Renal cortical epithelial cell (primary cell): ENCODE measurements at places on chromosomes 5 and 9. TPM values are rescaled to one million over a fixed set of nuclear protein-coding genes. Genes with fewer than 3 reads are reported as not detected.

EFNA5 gene
- 27.8 and 107 TPM in 2 replicates for total RNA-seq

CENPP gene
- 1.2 and 3.1 TPM in 2 replicates for total RNA-seq

IL5 gene
- total RNA-seq, result not detected in 2 replicates

FGF18 gene
- 0.35 and 1.4 TPM in 2 replicates for total RNA-seq

HDAC3 gene
- 50.2 and 62.0 TPM in 2 replicates for total RNA-seq

PKD2L2 gene
- 0.05 TPM in 1 of 2 replicates, not detected in the other for total RNA-seq

TEX48 gene
- not detected in 2 replicates for total RNA-seq

ADRA1B gene
- 1.6 and 5.4 TPM in 2 replicates for total RNA-seq

DNA sequence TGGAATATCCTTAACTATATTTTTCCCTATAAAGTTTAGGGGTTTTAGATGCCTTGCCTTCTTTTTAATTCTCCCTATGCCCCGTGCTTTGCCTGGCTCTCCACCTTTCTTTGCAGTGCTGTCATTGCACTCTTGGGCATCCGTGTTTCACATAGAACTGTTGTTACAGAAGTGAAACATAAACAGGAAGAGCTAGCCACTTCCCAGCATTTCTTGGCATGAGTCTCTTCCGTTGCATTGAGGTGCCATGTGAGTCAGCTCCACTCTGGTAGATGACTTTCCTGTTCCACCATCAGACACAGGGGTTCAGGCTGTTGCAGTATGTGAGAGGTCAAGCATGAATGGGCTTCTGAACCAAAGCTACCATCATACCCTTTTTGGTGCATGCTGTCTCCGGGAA is 73.4 kb downstream of the ANGPTL2 start:
- peak; percentile 95 for DNase-seq

- peak; percentile 33 for DNase-seq
Observed at GRCh38 chr9:34413231-34413852, 36.6 kb upstream of the MYORG start.

GRCh38 chr5:107466233-107466769 is 204.4 kb downstream of the EFNA5 start:
- DNase-seq, result peak; percentile 100

DNA sequence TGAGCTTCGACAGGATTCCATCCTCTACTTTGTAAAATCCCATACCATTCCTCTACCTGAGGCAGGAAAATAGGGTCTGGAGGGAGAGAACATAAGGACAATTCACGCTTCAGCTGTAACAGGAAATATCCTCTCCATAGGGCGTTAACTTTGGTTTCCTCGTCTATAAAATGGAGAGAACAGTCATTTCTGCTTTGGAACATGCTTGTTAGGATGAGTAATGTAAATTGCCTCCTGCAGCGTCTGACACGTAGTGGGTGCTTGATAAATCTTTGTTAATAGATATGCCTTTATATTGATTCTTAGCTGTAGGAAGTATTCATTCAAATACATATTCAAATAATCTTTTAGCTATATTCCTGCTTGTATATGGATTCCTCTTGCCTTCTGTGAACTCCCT is 711 bp upstream of the SUB1 start:
- DNase-seq, result no peak

DNA sequence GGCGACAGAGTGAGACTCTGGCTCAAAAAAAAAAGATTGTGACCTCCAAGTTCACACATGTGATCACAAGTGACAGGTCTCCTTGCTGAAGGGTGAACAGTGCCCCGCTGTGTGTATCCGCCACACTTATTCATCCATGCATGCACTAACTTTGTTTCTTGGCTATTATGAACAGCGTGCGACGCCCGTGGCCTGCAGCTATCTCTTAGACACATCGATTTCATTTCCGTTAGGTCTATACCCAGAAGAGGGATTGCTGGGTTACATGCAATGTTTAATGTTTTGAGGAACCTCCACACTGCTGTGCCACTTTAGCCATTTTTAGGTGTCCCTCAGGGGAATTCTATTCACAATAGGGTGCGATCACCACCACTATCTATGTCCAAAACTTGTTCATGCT is 12.1 kb upstream of the EGFL7 start:
- DNase-seq, result no peak

DNA sequence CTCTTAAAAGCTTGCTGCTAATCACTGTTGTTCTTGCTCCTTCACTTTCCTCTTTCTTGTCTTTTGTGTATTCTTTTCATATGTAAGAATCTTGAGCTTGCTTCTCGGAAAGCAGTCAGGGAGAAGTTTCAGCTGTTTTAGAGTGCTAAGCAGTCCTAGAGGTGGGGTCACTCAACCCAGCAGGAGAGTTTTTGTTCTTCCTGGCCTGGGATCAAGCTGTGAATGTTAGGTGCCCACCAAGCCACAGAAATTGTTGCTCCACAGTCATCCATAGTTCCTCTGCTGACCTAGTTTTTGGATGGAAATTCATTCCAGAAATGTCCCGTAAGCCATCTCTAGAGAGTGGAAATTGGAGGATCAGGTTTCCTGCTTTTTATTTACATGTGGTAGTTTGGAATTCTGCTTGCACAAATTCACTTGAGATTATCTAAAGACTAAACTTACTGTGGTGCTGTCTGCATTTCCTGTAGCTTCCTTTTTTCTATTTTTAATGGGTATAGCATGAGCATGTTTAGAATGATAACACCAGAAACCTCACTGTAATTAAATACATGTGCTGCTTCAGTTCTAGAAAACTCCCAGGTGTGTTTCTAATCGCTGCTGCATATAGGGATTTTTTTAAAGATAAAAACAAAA is 108.7 kb downstream of the MAST4 start:
- DNase-seq, result peak; percentile 62

DNA sequence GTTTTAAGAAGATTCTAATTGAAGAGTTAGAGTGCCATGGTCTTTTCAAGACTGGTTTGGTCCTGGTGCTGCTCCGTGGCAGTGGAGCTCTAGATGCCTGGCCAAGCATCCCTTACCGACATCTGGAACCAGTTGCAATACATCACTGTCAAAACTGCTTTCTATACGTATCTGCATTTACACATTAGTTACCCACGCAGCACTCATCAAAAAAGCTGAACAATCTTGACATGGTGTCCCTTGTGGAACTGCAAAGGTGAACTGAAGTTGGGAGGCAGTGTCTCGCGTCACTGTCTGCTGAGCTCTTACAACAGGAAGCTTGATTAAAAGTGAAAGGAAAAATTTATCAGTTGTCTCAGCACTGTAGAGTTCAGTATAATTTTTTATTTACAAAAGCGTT is 82.6 kb downstream of the PBX3 start:
- peak; percentile 13 for DNase-seq

DNA sequence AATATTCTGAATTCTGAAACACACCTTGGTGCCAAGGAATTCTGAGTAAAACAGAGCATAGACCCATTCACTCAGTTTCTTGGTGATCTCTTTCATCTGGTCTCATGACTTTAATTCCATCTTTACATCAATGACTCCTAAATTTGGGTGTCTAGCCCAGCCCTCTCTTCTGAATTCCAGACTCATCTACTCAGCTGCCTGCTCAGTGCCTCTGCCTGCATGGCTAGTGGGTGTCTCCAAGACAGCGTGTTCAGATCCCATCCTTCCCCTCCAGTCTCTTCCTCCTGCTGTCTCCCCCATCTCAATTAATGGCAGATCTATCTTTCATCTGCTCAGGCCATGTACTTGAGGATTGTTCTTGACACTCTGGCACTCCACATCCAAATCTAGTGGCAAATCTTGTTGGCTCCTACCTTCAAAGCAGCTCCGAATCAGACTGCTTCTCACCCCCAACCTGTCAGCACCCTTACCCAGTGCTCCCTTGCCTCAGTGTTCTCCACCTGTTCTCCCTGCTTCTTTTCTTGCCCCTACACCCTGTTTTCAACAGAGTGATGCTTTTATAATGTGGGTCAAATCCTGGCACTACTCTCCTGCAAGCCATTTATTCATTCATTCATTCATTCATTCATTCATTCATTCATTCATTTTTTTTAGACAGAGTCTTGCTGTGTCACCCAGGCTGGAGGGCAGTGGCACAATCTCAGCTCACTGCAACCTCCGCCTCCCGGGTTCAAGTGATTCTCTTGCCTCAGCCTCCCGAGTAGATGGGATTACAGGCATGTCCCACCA is 5.3 kb downstream of the CAVIN4 start:
- no peak for DNase-seq

- no peak for DNase-seq
Observed at GRCh38 chr9:136328011-136328621, 777 bp downstream of the GPSM1 start.

- DNase-seq, result no peak
Observed at GRCh38 chr9:69743930-69744329, 15.9 kb downstream of the PTAR1 start.

- no peak for DNase-seq
Observed at GRCh38 chr9:35840881-35841644, 12.0 kb downstream of the TMEM8B start.

DNA sequence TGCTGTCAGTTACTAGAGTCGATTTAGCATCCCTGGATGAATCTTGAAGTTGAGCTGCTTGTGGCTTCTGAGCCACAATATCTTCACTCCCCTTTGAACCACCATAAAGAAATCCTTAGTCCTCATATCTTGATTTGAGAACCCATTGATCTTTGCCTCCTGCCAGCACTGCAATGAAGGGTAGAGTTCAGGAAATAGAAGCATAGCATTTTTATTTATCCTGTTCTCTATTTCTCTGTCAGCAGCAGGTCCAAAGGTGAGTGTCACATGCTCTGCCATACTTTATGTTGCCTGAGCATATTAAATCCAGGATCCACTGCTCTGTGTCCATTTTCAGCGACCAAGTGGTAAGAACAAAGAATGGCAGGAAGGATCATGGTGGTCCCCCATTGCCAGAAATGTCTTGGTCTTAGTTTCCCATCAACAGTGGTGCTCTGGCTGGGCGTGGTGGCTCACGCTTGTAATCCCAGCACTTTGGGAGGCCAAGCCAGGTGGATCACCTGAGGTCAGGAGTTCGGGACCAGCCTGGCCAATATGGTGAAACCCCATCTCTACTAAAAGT is 80.2 kb upstream of the PANK3 start:
- no peak for DNase-seq

DNA sequence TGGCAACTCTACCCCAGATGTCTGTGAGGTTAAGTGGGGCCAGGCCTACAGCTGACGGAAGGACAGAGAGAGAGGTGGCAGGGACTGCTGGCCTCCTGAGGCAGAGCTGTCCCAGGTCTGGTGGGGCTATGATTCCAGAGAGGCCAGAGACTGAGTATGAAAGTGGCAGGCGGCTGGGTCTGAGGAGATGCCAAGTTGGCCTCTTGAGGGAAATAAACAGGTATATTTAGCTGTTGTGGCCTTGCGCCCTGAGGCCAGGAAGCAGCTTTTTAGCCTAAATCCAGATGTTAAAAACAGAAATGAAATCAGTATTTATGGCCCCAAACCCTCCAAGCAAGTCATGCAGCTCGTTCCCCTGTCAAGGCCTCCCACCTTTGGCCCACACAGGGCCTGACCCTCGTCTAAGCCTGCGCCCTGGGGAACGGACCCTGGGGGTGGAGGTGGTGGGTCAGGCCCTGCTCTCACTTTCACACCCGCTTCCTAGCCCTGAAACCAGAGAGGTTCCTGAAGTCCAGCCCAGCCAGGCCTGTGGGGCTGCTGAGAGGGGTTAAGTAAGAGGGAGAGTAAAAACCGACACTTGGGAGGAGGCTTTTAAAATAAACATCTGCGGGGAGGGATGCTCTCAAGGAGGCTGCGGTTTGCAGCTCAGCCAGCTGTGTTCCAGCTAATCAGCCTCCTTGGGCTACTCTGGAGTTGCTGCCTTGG is 18.7 kb downstream of the PCDHGC5 start:
- no peak for DNase-seq
